ENCODE measurements at places on chromosomes 3 and 15. TPM values are rescaled to one million over a fixed set of nuclear protein-coding genes. Genes with fewer than 3 reads are reported as not detected.

Gene GOLGA6A
- not detected for total RNA-seq

Gene IL17RD
- 0.90 TPM for total RNA-seq

Gene ABHD10
- 30.2 TPM for total RNA-seq

Gene PARP14
- total RNA-seq: 82.0 TPM

Gene AHSG
- not detected for total RNA-seq

Gene SOX14
- not detected for total RNA-seq

Gene KBTBD8
- 3.5 TPM for total RNA-seq

Gene CLDN11
- 277 TPM for total RNA-seq

Gene PROS1
- 4.3 TPM for total RNA-seq

Gene SQOR
- total RNA-seq: 46.6 TPM

Gene SKOR1
- total RNA-seq: 0.09 TPM

Gene DET1
- total RNA-seq: 2.7 TPM

Gene SH2D7
- total RNA-seq: not detected

Gene BDH1
- total RNA-seq: 0.94 TPM

Gene SHF
- 1.8 TPM for total RNA-seq

Gene PLXND1
- 468 TPM for total RNA-seq

Gene SERINC4
- not detected for total RNA-seq

Gene AADACL2
- not detected for total RNA-seq

Gene PRR20G
- not detected for total RNA-seq

Gene CYFIP1
- 79.6 TPM for total RNA-seq

Gene LRRC28
- 10.2 TPM for total RNA-seq

Data from endothelial cell of coronary artery (primary cell).